ENCODE measurements at places on chromosomes 2 and 18. TPM values are rescaled to one million over a fixed set of nuclear protein-coding genes. Genes with fewer than 3 reads are reported as not detected.
A peak's percentile ranks its signal among the peaks of the same experiment; 100 is the strongest.

GRCh38 chr2:237510502-237511217 is 23.6 kb downstream of the MLPH start:
- no peak for DNase-seq

DNA sequence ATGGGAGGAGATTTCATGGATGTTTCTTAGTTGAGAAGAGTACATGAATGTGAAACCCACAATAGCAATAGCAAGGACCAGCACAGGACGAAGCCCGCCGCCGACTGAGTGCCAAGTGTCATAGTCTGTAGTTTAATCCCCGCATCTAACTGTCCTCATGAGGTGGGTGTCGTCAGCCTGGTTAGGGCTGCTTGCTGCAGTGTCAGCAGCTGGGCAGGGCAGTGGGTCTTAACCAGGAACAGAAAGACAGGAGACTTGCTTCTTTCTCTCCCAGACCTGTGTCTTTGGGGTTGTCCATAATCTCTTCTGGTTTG is 146.6 kb downstream of the VAPA start:
- no peak for DNase-seq

- DNase-seq = no peak
Measured at GRCh38 chr2:52882974-52883373, 884.6 kb upstream of the CHAC2 start.

- DNase-seq = no peak
Measured at GRCh38 chr2:132881546-132881945, 211.5 kb upstream of the LYPD1 start.

GRCh38 chr2:48346124-48346536 is 183.8 kb upstream of the STON1 start:
- no peak for DNase-seq

GRCh38 chr2:134714228-134714627 is 4.6 kb downstream of the TMEM163 start:
- DNase-seq = no peak

DNA sequence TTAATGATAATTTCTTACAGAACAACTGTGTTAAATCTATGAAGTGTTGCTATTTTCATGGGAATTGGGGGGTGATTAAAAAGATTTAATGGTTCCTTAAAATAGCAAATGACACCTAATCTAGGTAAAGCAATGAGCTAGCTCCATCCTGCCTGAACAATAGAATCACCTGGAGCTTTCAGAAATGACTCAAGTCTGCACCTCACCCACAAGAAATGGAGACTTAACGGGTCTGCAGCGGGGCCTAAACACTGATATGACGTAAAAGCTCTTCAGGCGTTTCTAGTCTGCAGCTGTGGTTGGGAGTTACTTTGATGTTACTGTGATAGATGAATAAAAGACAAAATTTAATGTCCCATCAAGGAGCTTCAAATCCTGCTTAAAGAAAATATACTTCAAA is 328.2 kb downstream of the RND3 start:
- no peak for DNase-seq

- no peak for DNase-seq
Measured at GRCh38 chr18:59189746-59190145, 30.2 kb upstream of the GRP start.

GRCh38 chr2:167945660-167946368 is 301.6 kb downstream of the STK39 start:
- DNase-seq = no peak

DNA sequence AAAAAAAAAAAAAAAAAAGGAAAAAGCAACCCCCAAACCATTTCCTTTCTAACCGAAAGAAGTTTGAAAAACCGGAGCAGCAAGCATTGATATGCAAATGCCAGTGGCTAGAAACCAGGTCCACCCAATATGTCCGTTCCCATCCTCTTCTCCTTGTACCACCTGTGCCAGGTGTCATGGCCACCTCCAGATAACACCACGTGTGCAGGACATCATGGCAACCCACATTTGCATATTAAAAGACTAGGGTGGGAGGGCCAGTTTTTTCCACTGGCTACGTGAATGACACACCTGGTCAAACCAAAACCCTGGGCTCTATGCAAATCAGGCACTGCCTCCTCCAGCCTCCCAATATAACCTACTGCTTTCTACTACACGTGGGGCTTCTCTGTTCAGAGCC is 303.3 kb upstream of the GULP1 start:
- no peak for DNase-seq

GRCh38 chr2:217729421-217730053 is 273.3 kb downstream of the TNS1 start:
- DNase-seq = no peak

GRCh38 chr2:133420788-133421187 is 147.5 kb downstream of the NCKAP5 start:
- DNase-seq = no peak

GRCh38 chr2:62800618-62801017 is 95.1 kb downstream of the EHBP1 start:
- DNase-seq = no peak

DNA sequence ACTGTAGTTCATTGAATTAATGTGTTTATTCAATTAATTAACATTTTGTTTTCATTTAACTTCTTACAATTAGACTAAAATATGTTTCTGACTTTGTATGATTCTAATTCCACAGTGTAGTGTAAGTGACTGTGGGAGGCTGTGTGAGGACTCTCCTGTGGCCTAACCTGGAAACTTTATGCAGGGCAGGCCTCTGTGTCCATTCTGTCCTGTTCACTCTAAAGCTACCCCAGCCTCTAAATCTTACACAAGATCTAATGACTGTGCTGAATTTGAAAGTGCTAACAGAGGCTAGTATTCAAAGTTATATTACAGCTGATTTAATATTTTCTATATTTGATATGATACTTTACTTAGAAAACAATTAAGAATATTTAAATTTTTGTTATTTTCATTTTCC is 270.5 kb upstream of the CDH19 start:
- no peak for DNase-seq

GRCh38 chr2:238863231-238863630 is 15.3 kb downstream of the TWIST2 start:
- no peak for DNase-seq

DNA sequence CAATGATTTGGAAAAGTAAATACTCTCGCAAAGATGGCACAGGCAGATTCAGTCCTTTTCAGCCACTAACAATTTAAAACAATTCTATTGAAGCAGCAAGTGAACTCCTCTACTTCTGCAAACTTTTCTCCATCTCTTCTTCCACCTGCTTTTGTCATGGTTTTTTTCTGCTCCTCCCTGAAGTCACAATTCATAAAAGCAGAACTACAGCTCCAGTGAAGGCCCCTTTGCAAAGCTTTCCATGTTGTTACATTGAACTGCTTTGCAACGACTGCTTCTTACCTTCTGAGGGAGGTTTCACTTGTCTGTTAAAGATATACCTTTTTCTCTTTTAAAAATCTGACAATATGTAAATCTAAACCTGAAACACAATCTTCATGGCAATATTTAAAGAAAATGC is 3.7 kb upstream of the SERTAD2 start:
- DNase-seq = peak; percentile 79

- DNase-seq = no peak
Measured at GRCh38 chr18:47342566-47342965, 91.1 kb upstream of the SKOR2 start.

- DNase-seq = no peak
Measured at GRCh38 chr2:101794141-101794540, 96.6 kb downstream of the MAP4K4 start.

DNA sequence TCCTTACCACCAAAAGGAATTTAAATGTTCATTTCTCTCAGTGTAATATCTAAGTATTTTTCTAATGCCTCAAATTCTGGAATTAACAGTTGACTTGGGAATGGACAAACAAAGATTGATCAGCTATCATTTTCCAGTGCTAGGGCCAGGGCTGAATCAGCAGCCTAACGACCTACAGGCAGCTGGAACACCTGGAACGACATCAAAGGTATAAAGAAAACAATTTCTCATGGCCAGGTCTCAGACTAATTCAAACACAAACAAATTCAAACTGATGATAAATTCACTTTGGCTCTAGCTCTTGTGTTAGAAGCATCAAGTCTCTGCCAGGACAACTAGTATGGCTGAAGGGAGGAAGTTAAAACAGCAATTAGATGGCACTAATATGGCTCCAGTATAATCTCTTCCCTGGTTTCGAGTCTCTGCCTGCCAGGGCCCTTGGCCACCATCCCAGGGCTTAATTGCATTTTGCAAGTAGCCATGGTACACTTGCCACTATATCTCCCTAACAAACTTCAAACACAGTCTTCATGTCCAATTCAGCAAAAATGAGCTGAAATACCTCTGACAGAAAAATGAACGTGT is 70.2 kb upstream of the FSHR start:
- no peak for DNase-seq

DNA sequence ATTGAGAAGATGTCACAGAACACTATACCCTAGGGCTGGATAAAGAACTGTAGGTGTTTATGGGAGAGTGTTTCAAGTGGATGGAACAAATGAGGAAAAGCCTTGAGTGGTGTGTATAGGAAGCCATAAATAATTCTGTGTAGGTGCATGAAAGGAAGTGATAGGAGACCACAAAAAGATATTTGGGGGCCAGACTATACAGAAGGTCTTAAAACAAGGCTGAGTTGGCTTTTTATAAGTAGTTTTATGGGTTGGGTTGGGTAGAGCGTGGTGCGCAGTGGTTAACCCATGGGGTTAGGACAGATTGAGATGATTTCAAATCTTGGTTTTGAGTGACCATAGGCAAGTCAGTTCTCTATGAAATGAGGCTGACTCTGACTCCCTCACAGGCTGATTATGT is 110.5 kb downstream of the PKP4 start:
- DNase-seq = no peak

GRCh38 chr18:7259475-7259874 is 28.6 kb downstream of the LRRC30 start:
- DNase-seq = no peak

DNA sequence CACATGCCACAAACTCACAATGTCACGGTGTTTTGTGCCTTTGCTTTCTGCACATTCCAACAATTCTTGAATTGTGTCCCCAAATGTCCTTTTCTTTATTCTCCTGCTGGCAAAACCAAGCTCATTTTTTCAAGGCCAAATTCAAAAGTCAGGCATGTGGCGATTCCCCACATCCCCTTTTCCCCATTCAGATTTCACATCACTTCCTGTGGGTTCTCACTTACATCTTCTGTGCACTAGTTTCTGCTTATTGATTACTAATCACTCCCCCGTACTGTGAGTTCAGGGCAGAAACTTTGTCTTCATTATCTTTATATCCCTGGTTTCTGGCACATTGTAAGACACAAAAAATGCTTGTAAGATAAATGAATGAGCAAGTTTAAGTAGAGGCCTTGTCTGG is 69.2 kb downstream of the AP1S3 start:
- no peak for DNase-seq

DNA sequence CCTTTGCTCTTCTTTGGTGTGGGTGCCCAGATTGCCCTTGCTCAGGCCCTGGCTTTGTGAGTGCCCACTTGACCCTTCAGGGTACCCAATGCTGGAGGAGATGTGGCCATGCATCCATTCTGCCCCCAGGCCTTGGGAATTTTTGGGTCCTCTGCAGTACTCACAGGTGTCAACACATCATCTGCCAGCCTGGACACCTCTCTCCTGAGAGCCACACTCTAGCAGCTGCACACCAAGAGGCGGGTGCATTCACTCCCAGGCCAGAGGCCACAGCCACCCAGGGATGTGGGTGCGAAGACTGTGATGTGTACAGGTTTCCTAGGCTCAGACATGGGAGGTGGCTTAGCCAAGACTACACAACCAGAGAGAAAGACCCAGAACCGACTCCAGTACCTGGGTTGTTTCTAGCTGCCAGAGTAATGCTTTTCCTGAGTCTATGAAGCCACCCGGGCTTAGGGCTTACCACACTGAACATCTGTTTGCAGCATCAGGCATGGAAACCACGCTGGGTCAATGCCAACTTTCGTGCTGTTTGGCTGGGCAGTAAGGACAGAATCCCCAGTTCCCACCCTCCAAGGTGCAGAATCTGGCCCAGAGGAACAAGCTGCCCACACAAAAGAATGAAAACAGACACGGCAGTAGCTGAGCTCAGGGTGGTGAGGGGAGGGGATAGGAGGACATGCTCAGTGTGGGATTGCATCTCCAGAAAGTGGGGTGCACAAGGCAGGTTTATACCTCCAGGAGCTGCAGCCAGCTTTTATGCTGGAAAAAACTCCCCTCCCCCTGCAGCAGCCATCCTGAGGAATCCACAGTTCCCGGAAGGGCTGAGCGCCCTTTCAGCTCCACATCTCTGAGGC is 40.1 kb downstream of the KCNF1 start:
- DNase-seq = no peak

- peak; percentile 8 for DNase-seq
Measured at GRCh38 chr2:50529600-50530218, 502.2 kb downstream of the NRXN1 start.

TMEM247 gene
- total RNA-seq = not detected

SAP130 gene
- 35.2 TPM for total RNA-seq

TMEM150A gene
- 23.1 TPM for total RNA-seq

KLF7 gene
- total RNA-seq = 81.2 TPM

SIX2 gene
- total RNA-seq = not detected
